ENCODE measurements at places on chromosomes 4 and X.

DNA sequence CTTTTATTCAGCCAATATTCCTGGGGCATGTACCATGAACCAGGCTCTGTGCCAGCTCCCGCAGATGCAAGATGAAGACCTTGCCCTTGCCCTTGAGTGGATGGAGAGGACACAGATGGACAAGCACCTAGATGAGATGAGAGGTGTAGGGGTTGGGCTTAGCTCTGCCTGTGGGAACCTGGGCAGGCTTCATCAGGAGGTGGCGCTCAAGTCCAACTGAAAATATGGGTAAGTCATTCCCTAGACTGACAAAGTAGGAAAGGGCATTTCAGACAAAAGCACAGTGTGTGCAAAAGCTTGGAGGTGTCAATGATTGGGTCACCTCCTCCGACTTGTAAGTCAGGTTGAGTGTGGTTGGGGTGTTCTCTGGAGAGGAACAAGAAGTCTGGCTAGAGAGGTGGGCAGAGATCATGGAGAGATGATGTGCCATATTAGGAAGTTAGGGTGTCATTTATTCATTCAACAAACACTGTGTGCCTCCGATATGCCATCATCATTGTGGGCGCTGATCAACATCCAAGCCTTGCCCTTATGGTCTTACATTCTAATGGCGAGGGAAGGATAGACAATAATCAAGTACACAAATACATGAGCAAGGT is 64.6 kb downstream of the ANAPC4 start:
- H3K4me3 ChIP-seq = no peak overlapping the region
- H3K27me3 ChIP-seq = no peaks in the 10 kb centered on the region
- peaks cover 4% of the 10 kb centered on the region for H3K4me1 ChIP-seq
- H3K36me3 ChIP-seq = no peaks in the 10 kb centered on the region
- H3K27ac ChIP-seq = no peak overlapping the region

DNA sequence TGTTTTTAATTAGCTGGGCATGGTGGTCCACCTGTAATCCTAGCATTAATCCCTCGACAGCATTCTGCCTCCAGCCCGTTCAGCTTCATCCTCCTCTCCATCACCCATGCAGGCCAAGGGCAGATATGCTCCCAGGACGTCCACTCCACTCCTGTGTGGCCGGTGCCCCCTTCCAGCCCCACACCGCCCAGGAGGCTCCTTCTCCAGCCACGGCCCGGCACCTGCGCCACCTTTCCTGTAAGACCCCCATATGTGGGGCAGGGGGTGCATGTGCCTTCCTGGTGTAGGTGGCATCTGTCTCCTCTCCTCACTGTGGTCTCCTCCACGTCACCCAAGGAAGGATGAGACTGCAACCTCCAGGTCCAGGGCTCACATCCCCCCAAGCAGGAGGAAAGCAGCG is 57.0 kb upstream of the MXD4 start:
- no peak overlapping the region for H3K4me3 ChIP-seq
- no peaks in the 10 kb centered on the region for H3K4me1 ChIP-seq
- no peak for DNase-seq

DNA sequence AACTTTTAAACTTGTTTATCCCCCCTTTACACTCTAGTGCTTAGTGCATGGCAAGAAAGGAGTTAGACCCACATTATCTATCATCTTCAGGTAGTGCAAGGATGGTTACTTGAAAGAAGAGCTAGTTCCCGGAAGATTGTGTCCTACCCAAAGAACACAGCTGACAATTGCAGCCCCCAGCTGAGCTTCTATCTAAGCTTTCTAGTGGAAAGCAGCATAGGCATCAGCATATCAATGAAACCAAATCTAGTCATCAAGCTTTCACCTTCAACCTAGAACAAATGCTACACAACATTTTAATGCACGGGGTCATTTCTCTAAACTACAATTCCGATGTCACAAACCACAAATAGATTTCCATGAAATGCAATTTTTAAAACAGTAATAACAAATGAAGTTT is 88.9 kb upstream of the TFDP3 start:
- no peaks in the 10 kb centered on the region for H3K4me1 ChIP-seq
- no peak overlapping the region for H3K4me3 ChIP-seq
- no peak overlapping the region for H3K27ac ChIP-seq
- peaks cover 3% of the 10 kb centered on the region for H3K27me3 ChIP-seq
- H3K36me3 ChIP-seq = no peaks in the 10 kb centered on the region

DNA sequence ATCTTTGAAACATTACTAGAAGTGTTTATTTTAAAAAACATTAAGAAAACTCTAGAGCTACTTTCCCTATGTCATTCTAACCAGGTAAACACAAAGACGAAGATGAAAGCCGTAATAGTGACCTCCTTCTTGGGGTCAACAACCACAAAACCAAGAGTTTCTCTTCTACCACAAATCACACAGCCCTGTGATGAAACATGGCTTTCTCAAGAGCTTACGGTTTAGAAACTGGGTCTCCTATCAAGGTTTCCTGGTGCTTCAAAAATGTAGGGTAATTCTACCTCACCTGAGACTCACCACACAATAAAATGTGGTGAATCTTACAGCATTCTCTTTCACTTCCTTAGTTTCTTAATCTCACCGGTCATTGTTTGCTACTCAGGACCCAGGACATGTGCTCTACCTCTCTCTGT is 50.9 kb downstream of the CORIN start:
- H3K36me3 ChIP-seq = no peaks in the 10 kb centered on the region
- DNase-seq = no peak
- no peaks in the 10 kb centered on the region for H3K27me3 ChIP-seq
- H3K4me3 ChIP-seq = no peak overlapping the region
- no peaks in the 10 kb centered on the region for H3K4me1 ChIP-seq
- H3K27ac ChIP-seq = no peak overlapping the region

DNA sequence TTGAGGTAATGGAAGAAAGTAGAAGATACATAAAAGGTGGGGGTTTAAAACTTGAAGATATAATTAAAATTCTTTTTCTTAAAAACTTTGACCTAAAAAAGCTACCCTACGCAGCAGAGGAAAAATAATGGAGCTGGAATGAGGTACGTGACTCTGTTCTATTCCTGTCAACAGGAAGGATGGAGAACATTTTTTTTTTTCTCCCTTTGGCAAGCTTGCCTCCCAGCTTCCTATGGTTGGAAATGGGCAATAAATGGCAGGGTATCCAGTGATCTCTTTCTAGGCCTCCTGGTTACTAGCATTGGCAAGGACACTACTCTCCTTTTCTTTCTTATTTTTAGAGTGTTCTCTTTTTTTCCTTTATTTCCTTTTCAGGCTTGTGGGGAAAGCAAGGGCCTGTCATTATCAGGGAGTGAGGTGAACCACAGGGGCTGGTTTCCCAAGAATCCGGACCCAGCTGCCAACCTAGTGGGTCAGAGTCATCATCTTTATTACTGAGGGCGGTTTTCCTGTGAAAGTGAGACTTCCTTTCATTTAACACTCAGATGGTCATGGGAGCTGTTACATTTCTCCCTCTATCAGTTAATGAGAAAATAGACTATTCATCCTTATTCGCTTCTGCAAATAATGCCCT is 224.6 kb downstream of the SPRY1 start:
- no peak for DNase-seq
- no peak overlapping the region for H3K27ac ChIP-seq

- no peak for DNase-seq
- H3K4me1 ChIP-seq = no peaks in the 10 kb centered on the region
- H3K27me3 ChIP-seq = no peaks in the 10 kb centered on the region
- H3K4me3 ChIP-seq = no peak overlapping the region
- no peak overlapping the region for H3K27ac ChIP-seq
Observed at GRCh38 chr4:79235095-79235494, 90.8 kb downstream of the NAA11 start.

DNA sequence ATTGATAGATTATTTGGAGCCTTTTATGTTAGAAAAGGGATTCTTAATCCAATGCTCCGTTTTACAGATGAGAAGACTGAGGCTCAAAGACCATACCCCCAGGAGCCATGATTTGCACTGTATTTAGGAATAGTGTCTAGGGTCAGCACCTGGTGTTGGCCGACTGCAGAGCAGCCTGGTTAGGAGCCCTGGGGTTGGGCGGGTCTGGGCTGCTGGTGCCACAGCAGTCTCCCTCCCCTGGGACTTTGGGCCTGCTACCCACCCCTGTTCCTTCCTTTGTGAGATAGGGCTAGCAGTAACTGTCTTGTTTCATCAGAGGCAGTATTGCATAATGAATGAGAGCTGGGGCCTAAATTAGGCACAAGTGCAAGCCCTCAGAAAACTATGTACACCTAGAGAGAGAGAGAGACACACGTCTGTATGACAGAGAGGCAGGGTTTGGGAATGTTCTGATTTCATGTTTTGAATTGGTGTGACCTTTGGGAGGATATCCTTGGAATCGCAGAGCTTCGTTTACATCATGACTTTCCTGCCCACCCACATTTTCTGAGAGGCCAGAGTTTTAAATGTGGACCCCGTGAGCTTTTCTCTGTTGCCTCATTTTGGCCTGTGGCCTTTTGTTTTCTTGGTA is 111.7 kb downstream of the PTTG2 start:
- H3K4me1 ChIP-seq = no peaks in the 10 kb centered on the region
- no peak for DNase-seq
- H3K4me3 ChIP-seq = no peak overlapping the region
- H3K27ac ChIP-seq = no peak overlapping the region
- no peaks in the 10 kb centered on the region for H3K27me3 ChIP-seq

GRCh38 chr4:109319684-109320083 is 17.2 kb upstream of the COL25A1 start:
- no peak for DNase-seq
- no peaks in the 10 kb centered on the region for H3K36me3 ChIP-seq
- H3K4me3 ChIP-seq = no peak overlapping the region
- no peaks in the 10 kb centered on the region for H3K27me3 ChIP-seq
- no peaks in the 10 kb centered on the region for H3K4me1 ChIP-seq
- no peak overlapping the region for H3K27ac ChIP-seq

DNA sequence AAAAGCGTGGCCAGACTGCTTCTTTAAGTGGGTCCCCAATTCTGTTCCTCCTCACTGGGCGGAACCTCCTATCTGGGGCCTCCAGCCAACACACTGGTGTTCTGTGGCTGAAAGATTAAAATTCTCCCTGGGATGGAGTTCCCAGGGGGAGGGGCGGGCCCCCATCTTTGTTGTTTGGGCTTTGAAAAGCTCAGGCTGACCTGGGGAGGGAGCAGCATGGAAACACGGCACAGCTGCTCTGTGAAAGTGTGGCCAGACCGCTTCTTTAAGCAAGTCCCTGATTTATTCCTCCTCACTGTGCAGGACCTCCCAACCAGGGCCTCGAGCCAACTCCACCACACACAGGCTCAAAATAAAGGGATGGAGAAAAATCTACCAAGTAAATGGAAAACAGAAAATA is 219.5 kb downstream of the TMEM47 start:
- no peaks in the 10 kb centered on the region for H3K27me3 ChIP-seq
- no peaks in the 10 kb centered on the region for H3K4me1 ChIP-seq
- H3K36me3 ChIP-seq = no peaks in the 10 kb centered on the region
- DNase-seq = peak; percentile 4
- no peak overlapping the region for H3K4me3 ChIP-seq

DNA sequence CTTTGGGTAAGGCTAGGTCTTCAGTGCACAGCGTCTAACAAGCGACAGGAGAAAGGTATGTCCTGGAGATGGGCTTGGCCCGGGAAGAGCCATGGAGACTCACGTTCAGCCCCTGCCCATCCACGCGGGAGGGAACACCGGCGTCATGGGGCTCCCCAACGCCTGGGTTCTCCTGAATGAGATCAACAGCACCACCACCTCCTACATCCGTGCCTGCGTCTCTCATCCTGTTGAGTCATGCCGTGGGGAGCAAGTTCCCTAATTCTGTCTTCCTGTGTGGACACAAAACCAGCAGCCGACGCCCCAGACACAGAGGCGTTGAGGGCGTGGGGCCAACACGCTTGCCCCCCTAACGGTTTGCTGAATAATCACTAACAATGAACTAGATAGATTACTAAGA is 20.1 kb upstream of the IL3RA start:
- H3K36me3 ChIP-seq = no peaks in the 10 kb centered on the region
- DNase-seq = peak; percentile 63
- no peaks in the 10 kb centered on the region for H3K27me3 ChIP-seq
- H3K27ac ChIP-seq = no peak overlapping the region

DNA sequence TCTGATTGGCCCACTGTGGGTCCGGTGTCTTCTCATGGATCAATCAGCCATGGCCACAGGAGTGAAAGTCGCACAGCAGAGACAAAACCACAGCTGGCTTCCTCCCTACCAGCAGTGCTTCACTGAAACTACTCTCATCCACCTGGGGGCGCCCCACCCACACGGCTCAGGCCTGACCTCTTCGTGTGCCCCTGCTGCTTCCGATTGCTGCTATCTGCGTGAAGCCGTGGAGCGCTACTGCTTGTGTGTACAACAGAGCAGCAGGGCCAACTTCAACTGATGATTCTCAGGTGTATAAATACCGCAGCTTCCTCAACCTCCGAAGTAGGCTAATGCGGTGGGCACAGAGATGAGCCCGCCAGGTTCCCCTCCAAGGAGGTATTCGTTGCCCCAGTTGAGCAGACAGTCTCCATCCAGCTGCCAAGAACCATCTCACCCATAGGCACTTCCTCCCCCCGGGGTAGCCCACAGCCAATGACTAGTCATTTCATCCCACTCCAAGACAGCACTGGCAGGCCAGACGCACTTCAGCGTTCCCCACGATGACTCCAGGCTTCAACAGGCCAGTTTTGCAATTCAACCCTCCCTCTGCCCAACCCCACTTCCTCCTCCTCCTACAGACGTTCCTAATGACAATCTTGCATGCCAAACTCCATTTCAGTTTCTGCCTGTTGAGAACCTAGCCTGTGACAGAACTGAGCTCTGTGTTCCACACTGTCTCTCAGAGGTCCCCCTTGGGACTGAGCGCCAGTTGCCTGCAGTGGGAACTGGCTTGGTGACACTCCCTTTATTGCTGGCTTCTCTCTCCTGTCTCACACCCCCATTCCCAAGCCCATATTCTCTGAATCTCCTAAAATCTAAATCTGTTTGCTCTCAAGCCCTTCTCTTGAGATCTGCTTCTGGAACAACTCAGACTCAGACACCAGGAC is 41.3 kb upstream of the ATP6AP2 start:
- peak; percentile 9 for DNase-seq
- H3K4me3 ChIP-seq = no peak overlapping the region
- no peak overlapping the region for H3K27ac ChIP-seq
- no peaks in the 10 kb centered on the region for H3K4me1 ChIP-seq
- peaks cover 22% of the 10 kb centered on the region for H3K27me3 ChIP-seq

DNA sequence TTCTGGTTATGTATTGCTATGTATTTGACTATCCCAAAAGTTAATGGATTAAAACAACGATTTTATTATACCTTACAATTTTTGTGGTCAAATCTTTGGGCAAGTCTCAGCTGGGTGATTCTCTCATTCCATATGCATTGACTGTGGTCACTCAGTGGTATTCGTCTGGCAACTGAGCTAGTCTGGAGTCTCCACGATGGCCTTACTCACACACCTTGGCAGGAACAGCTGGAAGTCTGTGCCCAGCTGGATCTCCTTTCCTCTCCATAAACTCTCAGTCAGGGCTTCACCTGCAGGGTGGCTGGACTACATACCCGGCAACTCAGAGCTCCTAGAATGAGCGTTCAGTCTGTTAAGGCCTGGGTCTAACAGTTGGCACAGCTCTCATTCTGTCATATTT is 141.1 kb upstream of the WDFY3 start:
- no peaks in the 10 kb centered on the region for H3K27me3 ChIP-seq
- no peaks in the 10 kb centered on the region for H3K36me3 ChIP-seq
- H3K27ac ChIP-seq = no peak overlapping the region
- no peak overlapping the region for H3K4me3 ChIP-seq
- DNase-seq = no peak

GRCh38 chrX:118508221-118508620 is 12.6 kb downstream of the DOCK11 start:
- no peak overlapping the region for H3K27ac ChIP-seq
- H3K4me1 ChIP-seq = no peaks in the 10 kb centered on the region
- H3K4me3 ChIP-seq = no peak overlapping the region
- DNase-seq = no peak
- H3K36me3 ChIP-seq = no peaks in the 10 kb centered on the region
